Stimulated activated CD8-positive, alpha-beta memory T cell treated with anti-CD3 and anti-CD28 coated beads, Interleukin-2, amount 100 ng/mL, for 1 hour (primary cell): ENCODE measurements at places on chromosomes 4 and X.

GRCh38 chr4:41256131-41256739 is 493 bp upstream of the UCHL1 start:
- DNase-seq: no peak

DNA sequence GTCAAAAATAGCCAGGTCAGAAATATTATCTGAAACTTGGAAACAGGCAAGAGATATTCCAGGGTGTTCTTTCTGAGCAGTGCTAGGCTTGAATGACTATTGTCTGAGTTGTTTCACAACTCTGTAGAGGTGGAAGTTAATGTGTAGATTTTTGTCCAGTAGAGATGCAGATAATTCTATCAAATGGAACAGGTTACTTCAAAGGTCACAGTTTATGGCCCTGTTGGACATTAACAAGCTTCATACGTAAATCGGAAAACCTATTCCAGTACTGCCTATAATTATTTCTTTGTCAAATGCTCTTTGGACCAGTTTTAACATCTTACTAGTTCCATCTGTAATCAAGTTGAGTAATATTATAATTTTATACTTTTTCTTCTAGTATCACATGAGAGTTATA is 1639.4 kb upstream of the TENM3 start:
- DNase-seq: no peak

DNA sequence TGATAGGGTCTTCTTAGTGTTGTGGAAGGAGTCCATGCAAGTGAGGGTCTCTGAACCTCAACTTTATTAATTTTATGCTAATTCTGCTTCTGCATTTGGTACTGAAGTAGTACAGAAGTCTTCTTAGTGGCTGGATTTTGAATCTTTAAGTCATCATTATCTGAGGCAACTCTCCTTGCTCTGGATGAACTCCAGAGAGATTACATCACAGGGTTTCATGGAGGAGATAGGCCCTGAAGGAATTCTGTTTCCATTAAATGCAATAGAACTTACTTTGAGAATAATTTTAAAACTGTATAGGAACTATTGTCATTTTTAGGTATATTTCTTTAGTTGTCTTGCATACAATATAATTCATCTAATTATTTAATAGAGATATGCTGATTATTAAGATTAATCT is 451.2 kb downstream of the FAT4 start:
- DNase-seq: no peak

GRCh38 chrX:53798281-53798680 is 111.8 kb upstream of the HUWE1 start:
- DNase-seq: no peak

- DNase-seq: no peak
Measured at GRCh38 chrX:74606799-74607198, 7.6 kb downstream of the RLIM start.
